WTC11 (cell line): ENCODE measurements at places on chromosomes 1 and 21.
A peak's percentile ranks its signal among the peaks of the same experiment; 100 is the strongest.

- H3K27me3 ChIP-seq: peaks cover 27% of the 10 kb centered on the region
- no peak for DNase-seq
- H3K4me1 ChIP-seq: peaks cover 14% of the 10 kb centered on the region
- no peak overlapping the region for H3K4me3 ChIP-seq
- H3K36me3 ChIP-seq: no peaks in the 10 kb centered on the region
Observed at GRCh38 chr1:47752559-47752958, 244.6 kb downstream of the TRABD2B start.

GRCh38 chr1:70509996-70510876 lies 99.2 kb downstream of the CTH start:
- peaks cover 6% of the 10 kb centered on the region for H3K4me1 ChIP-seq
- no peak overlapping the region for H3K4me3 ChIP-seq
- no peak for DNase-seq
- no peaks in the 10 kb centered on the region for H3K36me3 ChIP-seq
- no peak overlapping the region for H3K27ac ChIP-seq
- H3K27me3 ChIP-seq: no peaks in the 10 kb centered on the region

GRCh38 chr21:36097427-36098181 lies 27.8 kb downstream of the CBR1 start:
- H3K27me3 ChIP-seq: peaks cover 8% of the 10 kb centered on the region
- no peak for DNase-seq
- peak overlapping the region; percentile 95 for H3K27ac ChIP-seq
- peaks cover 73% of the 10 kb centered on the region for H3K4me1 ChIP-seq

DNA sequence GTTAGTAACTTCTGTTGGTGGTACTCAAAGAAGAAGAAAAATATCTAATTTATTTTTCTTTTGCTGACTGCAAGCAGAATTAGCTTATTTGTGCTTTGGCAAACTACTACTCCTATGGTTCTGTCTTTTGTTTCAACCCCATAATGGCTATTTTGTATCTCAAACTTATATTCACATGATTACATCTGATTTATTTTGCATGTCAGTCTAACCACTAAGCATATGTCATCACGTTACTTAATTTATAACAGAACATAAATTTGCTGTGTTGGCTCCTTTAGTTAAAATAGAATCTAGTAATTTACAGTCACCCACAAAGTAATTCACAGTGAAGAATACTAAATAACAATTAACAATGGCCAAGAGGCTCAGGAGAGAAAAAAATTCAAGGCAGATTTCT lies 39.1 kb upstream of the CNN3 start:
- no peak for DNase-seq
- peaks cover 6% of the 10 kb centered on the region for H3K4me1 ChIP-seq
- H3K36me3 ChIP-seq: no peaks in the 10 kb centered on the region
- no peak overlapping the region for H3K27ac ChIP-seq
- H3K27me3 ChIP-seq: no peaks in the 10 kb centered on the region

GRCh38 chr1:203789966-203790365 lies 5.5 kb upstream of the ZBED6 start:
- no peak overlapping the region for H3K4me3 ChIP-seq
- H3K36me3 ChIP-seq: no peaks in the 10 kb centered on the region
- H3K4me1 ChIP-seq: peaks cover 25% of the 10 kb centered on the region

GRCh38 chr1:87091425-87091824 lies 177.0 kb downstream of the HS2ST1 start:
- no peaks in the 10 kb centered on the region for H3K27me3 ChIP-seq
- no peak overlapping the region for H3K4me3 ChIP-seq
- peaks cover 13% of the 10 kb centered on the region for H3K4me1 ChIP-seq

- DNase-seq: no peak
- H3K27me3 ChIP-seq: peaks cover 45% of the 10 kb centered on the region
- H3K27ac ChIP-seq: no peak overlapping the region
Observed at GRCh38 chr1:9654834-9655723, 3.5 kb downstream of the PIK3CD start.

DNA sequence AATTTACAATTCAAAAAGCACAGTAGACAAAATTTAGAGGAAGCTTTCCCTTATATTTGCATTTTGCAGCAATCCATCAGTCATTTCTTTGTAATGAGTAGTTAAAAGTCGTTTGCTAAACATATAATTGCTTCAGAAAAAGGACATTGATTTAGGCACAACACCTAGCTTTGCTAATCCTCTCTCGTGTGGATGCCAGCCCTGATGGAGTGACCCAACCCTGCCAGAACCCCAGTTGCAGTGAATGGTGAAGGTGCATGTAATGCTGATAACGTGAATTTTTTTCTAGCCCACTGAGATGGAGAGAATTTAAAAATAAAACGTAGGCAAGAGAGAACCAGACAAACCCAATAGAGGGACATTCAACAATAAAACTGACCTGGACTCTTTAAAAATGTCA lies 263.4 kb downstream of the GRIK1 start:
- peaks cover 36% of the 10 kb centered on the region for H3K4me1 ChIP-seq
- no peak overlapping the region for H3K4me3 ChIP-seq
- no peak for DNase-seq
- no peak overlapping the region for H3K27ac ChIP-seq

GRCh38 chr1:2526824-2527555 lies 594 bp upstream of the PANK4 start:
- H3K27me3 ChIP-seq: peaks cover 53% of the 10 kb centered on the region
- no peak for DNase-seq
- peaks cover 28% of the 10 kb centered on the region for H3K4me1 ChIP-seq
